Hypothalamus (tissue), 51 donors: ENCODE measurements at places on chromosomes 2 and 18.

DNA sequence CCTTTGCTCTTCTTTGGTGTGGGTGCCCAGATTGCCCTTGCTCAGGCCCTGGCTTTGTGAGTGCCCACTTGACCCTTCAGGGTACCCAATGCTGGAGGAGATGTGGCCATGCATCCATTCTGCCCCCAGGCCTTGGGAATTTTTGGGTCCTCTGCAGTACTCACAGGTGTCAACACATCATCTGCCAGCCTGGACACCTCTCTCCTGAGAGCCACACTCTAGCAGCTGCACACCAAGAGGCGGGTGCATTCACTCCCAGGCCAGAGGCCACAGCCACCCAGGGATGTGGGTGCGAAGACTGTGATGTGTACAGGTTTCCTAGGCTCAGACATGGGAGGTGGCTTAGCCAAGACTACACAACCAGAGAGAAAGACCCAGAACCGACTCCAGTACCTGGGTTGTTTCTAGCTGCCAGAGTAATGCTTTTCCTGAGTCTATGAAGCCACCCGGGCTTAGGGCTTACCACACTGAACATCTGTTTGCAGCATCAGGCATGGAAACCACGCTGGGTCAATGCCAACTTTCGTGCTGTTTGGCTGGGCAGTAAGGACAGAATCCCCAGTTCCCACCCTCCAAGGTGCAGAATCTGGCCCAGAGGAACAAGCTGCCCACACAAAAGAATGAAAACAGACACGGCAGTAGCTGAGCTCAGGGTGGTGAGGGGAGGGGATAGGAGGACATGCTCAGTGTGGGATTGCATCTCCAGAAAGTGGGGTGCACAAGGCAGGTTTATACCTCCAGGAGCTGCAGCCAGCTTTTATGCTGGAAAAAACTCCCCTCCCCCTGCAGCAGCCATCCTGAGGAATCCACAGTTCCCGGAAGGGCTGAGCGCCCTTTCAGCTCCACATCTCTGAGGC lies 40.1 kb downstream of the KCNF1 start:
- DNase-seq: no peak

GRCh38 chr2:199680482-199680881 lies 170.5 kb downstream of the FTCDNL1 start:
- DNase-seq: no peak

DNA sequence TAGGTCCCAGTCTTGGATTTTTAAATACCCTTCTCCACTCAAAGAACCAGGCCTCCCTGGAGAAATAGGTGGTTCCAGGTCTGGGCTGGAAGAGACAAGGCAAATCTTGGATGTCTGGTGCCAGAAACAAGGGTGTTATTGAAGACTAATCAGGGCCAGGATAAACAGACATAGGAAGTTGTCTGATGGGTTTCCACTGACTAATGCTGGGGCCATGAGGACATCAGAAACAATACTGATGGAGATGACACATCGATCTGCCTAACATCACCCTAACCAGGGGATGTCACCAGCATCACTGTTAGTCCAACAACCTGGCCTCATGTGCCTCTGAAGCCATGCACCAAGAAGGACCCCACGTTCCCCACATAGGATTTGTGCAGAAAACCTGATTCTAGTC lies 42.5 kb upstream of the GLI2 start:
- DNase-seq: no peak

DNA sequence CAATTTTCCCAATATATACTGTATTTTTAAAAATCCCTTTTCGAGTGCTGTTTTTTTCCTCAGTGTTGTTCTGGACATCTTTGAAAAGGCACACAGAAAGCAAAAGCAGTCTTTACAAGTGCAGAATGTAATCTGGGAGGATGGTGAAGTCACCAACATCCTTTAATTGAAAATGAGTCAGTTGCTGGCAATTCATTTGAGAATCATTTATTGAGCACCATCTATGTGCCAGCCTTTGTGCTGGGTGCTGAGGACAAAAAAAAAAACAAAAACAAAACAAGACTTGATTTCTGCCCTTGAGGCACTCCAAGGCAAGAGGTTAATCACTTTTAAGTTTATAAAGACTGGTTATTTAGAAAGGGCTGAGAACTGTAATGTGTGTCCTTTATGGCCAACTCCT lies 46.7 kb upstream of the ACVR1 start:
- no peak for DNase-seq

GRCh38 chr18:36848609-36849008 lies 19.7 kb downstream of the KIAA1328 start:
- DNase-seq: no peak

GRCh38 chr2:238910751-238911351 lies 63.0 kb downstream of the TWIST2 start:
- DNase-seq: no peak

DNA sequence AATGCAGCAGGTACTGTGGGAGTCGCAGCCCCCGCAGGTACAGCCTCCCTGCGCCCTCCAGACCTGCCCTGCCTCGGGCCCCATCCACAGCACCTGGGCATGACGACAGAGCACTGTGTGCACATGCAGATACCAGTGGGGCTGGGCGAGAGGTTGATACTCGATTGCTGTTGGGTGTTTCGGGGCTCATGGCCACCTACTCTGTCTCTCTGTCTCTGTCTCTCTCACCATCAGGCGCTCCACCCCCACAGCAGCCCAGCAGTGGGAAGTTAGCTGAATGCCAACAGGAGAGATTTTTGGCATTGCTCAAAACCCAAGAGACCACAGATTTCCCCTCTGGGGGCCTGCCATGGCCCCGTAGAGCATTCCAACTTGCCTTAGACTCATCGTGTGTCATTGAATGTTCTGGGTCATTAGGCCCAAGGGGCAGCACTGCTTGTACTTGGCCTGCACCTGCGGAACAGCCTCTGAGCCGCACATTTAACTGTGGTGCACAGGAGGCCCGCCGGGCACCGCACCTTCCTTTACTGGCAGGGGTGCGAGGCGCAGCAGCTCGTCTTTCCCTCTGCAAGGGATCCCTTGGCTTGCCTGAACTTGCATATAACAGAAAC lies 18.8 kb downstream of the KCNIP3 start:
- DNase-seq: no peak

GRCh38 chr2:23587341-23587880 lies 202.4 kb downstream of the KLHL29 start:
- DNase-seq: no peak

GRCh38 chr2:11016735-11017388 lies 105.1 kb downstream of the KCNF1 start:
- no peak for DNase-seq

DNA sequence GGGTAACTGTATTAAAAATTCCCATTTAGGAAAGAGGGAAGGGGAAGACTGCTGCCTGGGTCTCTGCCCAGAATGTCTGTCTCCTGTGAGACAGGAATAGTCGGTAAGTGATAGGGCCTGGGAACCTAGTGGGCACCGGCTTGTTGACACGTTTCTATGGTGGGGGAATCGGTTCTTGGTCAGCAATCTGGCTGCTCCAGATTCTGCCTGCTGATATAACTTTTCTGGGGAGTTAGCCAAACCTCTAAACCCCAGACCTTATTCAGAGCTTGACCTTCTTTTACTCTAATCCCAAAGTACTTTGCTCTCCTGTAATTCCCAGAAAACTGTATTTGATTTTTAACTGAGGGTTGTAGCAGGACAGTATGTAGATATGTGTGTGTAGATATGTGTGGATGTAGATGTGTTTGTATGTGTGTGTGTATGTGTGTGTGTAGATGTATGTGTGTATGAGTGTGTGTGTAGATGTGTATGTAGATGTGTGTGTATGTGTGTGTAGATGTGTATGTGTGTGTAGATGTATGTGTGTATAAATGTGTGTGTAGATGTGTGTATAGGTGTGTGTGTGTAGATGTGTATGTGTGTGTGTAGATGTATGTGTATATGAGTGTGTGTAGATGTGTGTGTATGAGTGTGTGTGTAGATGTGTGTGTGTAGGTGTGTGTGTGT lies 61.8 kb upstream of the TXNDC2 start:
- DNase-seq: no peak

GRCh38 chr2:172011812-172012575 lies 12.2 kb downstream of the METAP1D start:
- no peak for DNase-seq

DNA sequence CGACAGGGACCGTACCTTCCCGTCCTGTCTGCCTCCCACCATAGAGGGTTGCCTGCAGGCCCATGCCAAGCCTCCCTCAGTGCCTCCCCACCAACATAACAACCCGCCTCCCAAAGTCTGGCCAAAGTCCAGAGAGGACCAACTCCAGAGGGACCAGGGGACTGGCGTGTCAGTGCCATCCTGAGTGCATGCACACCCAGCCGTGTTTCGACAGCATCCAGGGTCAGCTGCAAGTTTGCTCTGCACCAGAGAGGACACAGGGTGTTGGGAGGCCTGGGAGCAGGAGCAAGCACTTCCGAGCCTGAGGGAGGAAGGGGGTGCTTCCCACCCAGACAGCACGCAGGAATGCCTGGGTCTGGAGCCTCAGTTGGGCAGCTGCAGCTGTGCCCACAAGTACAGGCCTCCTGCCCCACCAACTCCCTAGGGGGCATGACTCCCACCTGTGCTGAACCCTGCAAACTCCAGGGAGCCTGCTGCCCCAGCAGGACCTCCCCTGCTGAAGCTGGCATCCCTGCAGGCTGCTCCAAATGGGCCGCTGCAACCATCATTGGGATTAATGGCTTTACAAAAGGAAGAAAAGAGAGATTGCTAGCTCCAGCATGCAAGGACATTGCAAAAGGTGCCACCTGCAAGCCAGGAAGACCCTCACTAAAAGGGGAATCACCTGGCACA lies 618.1 kb upstream of the FSHR start:
- no peak for DNase-seq

DNA sequence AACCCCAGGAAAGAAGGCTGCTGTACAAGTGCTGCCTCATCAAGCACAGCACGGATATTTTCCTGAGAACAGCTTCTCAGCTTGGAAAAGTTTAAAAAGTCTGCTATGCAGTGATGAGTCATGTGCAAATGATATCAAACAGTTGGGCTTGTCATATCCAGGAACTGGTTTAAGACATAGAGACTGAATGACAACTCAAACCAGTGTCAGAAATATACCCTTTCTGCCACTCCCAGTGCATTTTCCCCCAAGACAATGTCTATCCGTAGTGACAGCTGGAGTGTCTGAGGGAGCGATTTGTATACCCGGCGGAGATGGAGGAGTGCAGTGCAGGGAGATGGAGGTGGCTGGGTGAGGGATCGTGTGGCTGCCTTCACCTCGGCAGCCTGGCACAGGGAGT lies 28.2 kb downstream of the SOX11 start:
- no peak for DNase-seq

DNA sequence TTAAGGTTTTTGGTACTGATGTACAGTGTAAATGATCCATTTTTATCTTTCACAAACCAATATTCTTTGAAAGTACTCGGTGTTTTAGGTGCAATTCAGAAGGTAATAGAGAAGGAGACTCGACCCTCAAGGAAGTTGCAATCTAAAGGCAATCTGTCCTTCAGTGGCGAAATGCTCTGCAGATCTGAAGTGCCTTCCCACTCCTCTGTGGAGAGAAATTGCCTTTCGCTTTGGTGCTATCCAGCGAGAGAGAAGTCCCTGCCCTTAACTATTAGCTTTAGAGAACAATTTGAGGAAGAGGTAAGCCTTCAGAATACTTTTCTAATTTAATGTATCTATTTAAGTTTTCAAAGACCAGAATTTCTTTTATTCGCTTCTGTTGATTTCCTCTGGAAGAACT lies 371.8 kb upstream of the FANCL start:
- DNase-seq: no peak

DNA sequence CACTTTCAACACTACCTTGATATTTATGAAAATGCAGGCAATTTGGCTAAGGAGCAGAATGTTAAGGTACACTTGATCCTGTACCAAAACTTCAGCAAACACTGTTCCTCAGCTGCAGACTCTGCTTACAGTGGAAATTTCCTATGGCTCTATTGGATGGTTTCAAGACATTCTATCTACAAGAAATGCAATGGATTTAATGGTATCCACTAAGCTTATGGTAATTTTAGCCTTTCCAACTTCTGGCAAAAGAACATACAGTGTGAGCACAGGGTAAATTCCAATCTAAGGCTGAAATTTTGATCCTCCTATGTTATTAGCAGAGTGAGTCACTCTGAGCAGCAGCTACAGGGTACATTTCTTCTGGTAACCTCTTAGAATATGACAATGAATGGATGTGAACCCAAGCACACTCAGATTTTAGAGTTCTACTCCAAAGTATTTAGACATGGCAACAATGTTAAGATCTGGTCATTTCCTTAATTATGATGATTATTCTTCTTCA lies 361.8 kb upstream of the PIK3C3 start:
- DNase-seq: no peak

- DNase-seq: no peak
These were observed 715.5 kb upstream of the LRRTM4 start for GRCh38 chr2:78237704-78238103.

DNA sequence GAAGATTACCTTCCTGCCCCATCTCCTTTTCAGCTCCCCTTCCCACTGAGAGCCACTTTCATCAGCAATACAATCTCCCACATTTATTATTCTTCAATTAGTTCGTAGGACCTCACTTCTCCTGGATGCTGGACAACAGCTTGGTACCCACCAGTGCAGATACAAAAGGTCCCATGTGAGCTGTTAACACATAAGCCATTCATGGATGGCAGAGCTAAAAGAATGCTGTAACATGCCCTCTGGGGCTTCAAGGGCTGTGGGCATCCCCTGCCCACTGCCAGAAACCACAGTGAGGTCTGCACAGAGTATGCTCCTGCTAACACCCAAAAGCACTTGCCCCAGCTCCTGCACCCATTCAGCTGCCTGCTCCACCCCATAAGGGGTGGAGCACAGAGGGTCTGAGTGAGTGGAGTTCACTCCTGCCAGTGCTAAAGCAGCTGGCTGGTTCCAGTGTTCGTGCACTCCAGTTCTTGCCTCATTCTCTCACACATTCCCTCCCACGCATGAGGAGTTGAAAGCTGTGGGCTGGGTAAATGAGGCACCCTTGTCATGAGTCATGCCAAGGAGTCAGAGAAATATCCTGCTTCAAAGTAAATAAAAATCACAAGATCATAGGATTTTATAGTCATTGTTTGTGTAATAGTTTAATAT lies 305.9 kb upstream of the TMEFF2 start:
- no peak for DNase-seq

DNA sequence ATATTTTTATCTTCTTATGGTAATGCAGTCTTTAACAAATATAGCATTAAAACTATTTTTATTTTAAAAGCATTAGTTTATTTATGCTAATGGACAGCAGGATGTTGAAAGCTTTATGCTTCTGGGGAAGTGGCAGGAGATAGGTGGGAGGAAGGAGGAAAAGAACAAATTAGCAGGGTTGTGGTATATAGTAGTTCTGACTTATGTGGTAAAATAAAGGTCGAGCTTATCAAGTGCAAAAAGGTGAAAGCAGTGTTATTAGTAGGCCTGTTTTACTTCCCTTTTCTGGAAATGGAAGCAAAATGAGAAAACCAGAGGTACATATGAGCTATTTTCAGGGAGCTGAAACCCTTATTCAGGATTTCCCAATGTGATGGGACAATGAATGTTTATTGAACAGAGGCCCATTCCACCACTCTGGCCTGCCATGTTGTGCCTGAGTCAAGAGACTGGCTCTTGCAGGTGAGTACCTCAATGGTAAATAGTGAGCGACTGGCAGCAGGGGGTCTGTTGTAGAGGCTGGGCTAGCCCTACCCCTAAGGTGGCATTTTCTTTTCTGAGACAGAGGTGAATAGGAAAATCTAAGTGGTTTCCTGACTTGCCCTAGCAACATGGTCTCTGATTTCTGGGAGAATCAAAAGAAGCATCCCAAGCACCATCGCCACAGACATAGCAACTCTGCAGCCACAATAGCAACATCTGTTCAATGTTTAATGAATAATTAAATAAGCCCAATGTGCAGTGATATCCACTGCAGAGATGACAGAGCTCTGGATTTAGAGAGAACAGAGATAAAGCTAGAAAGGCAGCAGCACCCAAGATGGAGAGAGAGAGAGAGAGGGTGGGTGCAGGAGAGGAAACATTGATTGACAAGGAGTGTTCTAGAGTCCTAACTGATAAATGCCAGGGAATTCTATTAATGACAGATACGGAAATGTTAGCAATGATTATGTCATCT lies 119.7 kb downstream of the UPP2 start:
- no peak for DNase-seq
